Stomach (tissue), 19 donors: ENCODE measurements at places on chromosomes 3 and 15.

DNA sequence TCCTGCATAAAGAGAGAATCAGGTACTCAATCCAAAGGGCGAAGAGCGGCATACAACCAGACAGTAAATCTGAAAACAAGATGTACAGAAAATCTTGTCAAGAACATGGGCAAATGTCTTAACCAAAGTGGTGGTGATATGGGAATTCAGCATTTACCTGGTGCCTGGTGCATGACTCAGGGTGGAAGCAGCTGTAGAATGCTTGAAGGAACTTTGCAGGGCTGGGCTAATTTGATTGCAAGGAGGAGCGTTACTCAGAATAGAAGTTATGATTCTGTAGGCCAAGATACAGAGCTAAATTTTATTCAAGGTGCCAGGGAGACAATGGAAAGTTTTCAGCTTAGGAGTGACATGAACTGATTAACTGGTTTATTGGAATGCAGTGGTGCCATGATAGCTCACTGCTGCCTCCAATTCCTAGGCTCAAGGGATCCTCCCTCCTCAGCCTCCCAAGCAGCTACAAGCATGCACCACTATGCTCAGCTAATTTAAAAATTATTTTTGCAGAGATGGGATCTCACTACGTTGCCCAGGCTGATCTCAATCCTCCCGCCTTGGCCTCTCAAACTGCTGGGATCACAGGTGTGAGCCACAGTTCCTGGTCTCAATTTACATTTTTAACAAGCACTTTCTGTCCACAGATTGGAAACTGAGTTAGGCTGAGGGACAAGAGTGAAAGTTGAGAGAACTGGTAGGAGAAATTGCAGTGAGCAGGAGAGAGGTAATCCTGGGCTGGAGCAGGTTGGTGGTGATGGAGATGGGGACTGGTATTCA is 91.5 kb upstream of the TBC1D5 start:
- DNase-seq, result no peak

DNA sequence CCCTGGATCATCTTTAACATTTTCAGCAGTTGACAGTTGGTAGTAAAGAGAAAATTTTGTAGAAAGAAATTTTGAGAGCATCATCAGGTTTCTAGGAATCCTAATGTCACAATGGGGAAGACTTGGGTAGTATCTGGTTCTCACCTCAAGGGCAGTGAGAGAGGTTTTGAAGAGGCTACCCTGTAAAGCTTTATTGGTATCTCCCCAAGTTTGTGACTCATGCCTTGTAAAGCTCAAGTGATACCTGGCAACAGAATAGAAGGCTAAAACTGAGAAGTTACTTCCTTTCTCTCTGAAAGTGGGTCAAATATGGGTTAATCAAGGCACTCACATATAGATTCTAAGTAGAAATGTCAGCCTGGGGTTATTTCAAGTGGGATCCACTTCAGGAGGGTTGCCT is 196.4 kb downstream of the SUCNR1 start:
- DNase-seq, result no peak

GRCh38 chr3:81799403-81799802 is 38.0 kb upstream of the GBE1 start:
- peak; percentile 8 for DNase-seq

GRCh38 chr15:59812250-59812870 is 123.2 kb upstream of the BNIP2 start:
- DNase-seq, result no peak

- DNase-seq, result no peak
Observed at GRCh38 chr15:68080334-68080733, 26.2 kb downstream of the PIAS1 start.

- no peak for DNase-seq
Observed at GRCh38 chr15:66866656-66867055, 164.6 kb downstream of the SMAD6 start.

DNA sequence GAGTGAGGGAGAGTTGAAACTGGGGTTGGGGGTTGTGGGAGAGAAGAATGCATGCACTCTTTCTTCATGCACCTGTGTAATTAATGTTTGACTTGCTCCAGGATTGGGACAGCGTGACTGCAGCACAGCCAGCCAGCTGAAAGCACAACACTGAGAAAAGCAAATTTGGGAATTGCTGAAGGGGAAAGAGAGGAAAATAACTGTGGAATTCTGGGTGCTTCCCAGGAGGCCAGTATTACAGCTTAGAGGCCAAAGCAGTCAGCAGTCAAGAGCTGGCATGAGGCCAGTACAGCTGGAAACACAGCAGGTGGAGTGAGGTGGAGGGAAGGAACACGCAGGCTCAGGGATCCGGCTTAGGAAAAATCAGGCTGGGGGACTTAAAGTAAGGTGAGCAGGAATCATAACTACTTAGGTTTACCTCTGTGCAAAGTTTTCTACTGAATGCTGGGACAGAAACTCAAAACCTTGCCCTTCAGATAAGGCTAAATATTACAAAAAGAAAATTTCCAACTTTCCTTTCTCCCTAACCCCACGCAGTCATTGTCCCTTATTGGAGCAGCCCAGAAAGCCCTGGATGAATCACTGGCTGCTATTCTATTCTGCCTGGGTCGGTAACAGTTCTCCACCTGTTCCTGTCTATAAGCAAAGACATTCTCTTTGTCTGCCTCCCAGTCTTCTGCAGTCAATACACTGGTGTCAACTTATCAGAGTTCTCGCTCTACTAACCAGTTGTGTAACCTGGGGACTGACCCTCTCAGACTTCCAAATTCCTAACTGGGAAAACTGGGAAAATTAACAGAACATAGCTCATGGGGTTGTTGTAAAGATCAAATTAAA is 167.2 kb downstream of the MAGI1 start:
- DNase-seq, result peak; percentile 89

DNA sequence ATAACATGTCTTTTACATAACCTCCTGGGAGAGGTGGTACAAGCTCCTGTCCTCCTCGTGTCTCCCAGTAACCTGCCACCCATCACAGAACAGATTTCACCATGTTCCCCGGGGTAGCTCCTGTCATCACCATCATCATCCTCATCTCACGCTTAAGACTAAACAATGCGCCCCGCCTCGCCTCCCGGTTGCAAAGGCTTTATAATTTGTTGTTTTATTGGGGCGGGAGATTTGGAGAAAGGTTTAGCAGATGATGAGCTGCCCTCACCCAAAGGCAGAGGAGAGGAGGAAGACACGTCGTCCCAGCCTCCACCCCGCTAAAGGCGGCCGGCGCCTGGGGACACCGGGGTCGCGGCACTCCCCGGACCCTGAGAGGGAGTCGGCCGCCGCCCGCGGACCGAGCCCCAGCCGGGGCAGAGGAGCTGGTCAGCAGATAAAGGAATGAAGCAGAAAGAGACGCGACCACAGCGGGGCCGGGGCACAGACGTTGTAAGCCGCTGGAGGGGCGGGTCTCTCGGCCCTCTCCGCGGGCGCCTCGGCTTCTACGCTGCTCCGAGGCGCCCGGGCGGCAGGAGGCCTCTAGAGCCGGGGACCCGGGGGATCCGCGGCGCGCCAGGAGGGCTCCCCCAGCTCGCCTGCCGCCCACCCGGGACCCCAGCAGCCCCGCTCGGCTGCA is 589 bp downstream of the HERC1 start:
- peak; percentile 40 for DNase-seq

DNA sequence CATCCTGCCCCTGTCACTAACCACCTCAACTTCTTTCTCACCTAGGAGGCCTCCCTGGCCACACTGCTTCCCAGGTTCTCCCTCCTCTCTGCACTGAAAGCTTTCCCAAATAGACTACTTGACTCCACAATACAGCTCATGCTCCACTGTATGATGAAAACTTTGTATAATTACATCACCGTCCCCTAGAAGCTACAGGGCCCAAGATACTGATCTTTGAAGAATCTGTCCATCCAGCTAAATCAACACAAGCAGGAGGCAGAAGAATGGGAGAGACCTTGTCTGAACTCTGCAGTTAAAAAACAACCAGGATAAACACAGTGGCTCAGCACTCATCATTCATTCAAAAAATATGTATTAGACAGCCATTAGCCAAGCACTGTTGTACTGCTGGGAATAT is 26.4 kb upstream of the RPS17 start:
- no peak for DNase-seq

DNA sequence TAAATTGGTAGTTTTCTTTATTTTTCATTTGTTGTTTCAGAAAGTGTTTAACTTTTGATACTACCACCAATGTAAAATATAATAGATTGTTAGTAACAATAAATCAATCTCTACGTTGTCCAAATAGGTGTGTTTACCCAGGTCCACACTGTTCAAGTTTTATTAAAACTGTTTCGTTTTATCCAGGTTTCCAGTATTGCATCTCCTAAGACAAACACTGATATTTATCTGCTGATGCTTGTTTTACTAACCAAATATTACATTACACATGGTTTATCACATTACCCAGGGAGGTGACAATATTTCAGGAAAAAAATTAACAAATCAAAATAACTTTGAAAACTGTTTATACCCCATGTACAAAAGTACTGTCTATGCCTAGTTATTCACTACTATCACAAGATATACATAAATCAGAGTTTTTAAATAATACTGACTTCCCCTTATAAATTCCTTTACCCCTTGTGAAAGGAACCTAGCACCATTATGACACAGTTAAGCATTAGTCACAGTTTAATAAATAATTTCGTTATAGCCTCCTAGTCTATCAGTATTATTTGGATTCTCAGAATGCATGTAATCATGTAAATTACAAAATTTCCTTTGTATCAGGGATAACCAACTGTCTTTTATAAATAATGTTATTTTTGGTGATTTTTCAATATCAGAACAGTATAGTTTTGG is 205.3 kb downstream of the ZBTB20 start:
- no peak for DNase-seq

DNA sequence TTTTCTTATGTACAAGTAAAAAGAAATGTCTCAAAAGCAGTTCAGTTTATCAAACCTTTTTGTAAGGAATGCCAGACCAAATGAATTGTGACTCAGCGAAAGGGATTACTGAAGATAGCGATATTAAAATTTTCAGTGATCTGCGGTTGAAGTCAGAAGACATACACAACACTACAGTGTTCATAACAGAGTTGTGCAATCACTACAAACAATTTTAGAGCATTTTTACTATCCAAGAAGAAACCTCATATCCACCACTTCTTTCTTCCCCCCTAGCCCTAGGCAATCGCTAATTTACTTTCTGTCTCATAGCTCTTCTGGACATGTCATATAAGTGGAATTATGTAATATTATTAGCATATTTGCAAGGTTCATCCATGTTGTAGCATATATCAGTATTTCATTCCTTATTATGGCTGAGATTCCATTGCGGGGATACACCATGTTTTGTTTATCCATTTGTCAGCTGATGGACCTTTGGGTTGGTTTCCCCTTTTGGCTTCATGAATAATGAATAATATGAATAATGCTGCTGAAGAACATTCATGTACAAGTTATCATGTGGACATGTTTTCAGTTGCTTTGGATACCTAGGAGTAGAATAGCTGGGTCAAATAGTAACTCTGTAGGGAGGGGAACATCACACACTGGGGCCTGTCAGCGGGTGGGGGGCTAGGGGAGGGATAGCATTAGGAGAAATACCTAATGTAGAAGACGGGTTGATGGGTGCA is 23.6 kb upstream of the ALPK3 start:
- no peak for DNase-seq

- DNase-seq, result no peak
Observed at GRCh38 chr3:55668359-55668758, 181.3 kb upstream of the WNT5A start.

- no peak for DNase-seq
Observed at GRCh38 chr15:101397521-101398003, 91.9 kb downstream of the PCSK6 start.

- DNase-seq, result no peak
Observed at GRCh38 chr3:156240642-156241041, 120.3 kb downstream of the KCNAB1 start.

GRCh38 chr15:62933386-62933785 is 109.2 kb upstream of the TPM1 start:
- DNase-seq, result no peak

DNA sequence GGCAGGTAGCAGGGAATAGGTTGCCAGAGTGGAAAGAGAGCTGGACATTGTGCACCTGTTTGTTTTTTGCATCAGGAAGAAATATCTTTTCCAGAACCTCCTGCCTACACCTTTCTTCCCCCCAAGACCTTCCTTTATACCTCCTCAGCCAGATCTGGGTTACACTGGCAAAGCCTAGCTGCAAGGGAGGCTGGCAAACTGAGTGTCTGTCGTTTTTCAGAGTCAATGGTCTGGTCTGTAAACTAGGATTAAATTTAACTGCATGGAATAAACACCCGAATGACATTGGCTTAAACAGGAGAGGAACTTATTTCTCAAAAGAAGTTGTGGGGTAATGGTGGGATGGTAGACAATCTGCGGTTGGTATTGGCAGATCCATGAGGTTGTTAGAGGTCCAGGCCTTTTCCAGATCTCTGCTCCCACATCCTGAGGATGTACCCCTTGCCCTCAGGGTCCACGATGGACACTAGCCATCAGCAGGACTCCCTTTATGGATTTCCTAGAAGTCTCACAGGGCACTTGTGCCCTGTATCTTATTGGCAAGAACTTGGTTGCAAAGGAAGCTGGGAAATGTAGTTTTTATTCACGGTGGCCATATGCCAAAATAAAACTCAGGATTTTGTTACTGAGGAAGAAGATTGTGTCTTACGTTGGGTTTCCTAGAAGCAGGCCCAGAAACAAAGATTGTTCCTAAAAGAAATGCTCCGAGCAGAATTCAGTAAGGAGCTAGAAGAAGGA is 3.2 kb upstream of the RARRES1 start:
- no peak for DNase-seq

- peak; percentile 72 for DNase-seq
Observed at GRCh38 chr15:66773129-66773873, 71.3 kb downstream of the SMAD6 start.

- DNase-seq, result no peak
Observed at GRCh38 chr3:169077394-169077906, 586.1 kb downstream of the MECOM start.

DNA sequence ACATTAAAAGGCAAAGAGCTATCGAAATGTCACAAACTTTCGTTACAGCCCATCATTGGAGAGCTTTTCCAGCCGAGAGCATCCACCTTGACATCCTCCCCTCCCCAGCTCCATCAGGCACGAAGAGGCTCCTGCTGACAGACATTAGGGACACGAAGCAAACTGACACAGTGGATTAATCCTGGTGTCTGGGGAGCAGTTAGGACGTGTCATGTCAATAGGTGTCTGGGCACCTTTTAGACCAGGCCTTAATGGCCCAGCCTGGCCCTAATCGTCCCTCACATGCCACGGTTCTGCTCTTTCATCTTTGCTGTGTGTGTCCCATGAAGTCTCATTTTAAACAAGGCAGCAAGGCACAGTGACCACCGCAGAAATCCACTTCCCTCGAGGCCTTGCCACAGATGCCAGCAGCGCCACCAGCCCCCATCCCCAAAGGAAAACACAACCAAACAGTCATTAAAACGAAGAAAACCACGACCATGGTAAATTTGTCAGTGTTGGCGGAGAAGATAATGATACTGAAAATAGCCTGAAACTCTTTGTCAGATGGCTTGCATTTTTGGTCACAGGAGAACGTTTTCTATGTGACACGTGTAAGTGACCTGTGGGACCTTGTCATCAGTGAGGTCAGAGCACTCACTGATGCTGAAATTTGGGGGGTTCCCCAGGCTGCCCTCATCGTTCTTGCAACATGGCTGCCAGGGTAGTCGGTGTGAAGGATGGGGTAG is 16.3 kb upstream of the PCSK6 start:
- no peak for DNase-seq
